ENCODE measurements at places on chromosomes 3 and 15.
A peak's percentile ranks its signal among the peaks of the same experiment; 100 is the strongest.

DNA sequence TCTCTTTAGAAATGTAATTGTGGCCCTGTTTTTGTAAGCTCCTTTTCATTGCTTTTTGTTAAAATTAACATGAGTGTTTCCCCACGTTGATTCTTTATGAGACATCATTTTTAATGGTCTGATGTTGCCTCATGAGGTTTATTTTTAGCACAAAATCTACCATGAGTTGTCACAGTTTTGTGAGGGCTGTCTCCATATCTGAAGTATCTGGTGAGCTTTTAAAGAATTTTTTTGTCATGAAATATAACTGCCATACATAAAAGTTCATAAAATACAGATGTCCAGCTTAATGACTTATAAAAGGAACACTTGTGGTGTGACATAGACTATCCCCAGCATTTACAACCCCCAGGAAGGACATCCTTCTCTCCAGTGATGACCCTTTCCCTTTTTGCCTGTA is 34.3 kb upstream of the CEMIP start:
- peak; percentile 91 for DNase-seq

DNA sequence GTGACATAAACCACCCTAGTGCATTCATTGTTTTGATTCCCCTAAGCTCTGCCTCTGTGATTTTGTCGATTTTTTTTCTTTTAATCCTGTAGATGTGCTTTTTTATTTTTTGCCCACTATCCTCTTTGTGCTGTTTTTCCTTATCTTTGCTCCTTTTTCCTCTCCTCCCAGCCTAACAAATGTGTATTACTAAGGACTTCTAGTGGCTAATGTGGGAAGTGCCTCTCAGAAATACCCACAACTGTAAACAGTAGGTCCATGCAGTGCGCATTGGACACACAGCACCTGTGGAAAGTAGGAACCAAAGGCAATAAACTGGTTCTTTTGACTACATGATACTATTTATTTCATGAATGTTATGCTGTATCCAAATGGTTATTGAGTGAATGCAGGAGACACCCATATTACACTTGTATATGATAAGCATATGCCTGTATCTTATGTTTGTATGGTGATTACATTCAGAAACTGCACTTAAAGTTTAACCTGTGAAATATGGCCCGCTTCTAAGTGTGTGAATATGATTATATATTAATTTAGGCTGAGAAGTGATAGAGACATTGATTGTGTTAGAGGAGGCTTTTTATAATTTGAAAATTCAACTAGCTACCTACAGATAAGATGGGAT is 147.8 kb downstream of the PLCL2 start:
- DNase-seq = peak; percentile 48

DNA sequence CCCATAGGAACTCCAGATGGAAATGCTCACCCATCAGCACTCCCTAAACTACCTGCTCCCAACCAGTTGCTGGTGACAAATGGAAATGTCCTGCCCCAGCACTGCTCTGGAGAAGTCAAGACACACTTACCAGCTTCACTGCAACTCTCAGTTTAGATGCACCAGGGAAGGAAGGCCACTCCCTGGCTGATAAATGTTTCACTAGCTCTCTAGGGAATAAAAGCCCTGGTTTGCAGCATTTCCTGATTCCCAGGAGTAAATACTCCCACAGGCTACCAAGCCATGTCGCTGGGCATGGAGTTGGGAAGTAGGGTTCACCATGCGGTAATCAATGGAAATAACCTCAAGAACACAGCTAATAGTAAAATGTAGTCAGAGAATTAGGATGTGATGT is 112.0 kb upstream of the NEO1 start:
- DNase-seq = no peak

DNA sequence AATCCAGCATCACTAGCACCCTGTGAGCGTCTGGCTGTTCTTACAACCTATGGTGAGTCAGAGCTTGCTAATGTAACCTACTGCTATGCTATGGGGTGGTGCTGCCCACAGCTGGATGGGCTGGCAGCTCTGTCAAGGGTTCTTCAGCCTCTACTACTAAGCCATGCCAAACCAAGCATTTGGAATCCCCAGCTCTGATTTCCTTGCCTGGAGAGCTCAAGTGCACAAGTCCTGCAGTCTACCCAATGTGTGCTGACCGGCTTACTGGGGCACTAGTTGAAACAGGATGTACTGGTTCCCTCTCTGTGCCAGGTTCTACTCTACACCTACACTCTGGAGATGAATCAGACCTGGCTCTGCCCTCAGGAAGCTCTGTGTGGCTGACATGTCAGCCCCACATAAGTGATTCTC is 4.2 kb downstream of the TEX264 start:
- peak; percentile 53 for DNase-seq

GRCh38 chr3:61371123-61371522 is 119.9 kb upstream of the FHIT start:
- no peak for DNase-seq

GRCh38 chr3:129793942-129794310 is 99.6 kb downstream of the TMCC1 start:
- DNase-seq = no peak

DNA sequence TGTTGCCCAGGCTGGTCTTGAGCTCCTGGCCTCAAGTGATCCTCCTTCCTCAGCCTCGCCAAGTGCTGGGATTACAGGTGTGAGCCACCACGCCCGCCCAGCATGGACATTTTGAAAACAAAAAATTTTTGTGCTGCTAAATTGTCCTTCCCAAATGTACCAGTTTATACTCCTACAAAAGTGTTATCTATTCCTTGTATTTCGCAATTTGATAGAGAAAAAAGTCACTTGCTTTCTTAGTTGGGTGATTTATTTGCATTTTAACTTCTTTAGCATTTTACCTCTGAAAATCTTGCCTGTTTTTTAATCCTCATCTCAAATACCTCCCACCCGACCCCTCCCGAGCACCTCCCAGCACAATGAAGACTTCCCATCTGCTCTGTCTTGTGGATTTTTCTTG is 46.8 kb downstream of the PDE8A start:
- DNase-seq = no peak

- no peak for DNase-seq
These were observed 1.7 kb downstream of the CHRD start for GRCh38 chr3:184381261-184382224.

GRCh38 chr3:185309795-185310194 is 53.1 kb upstream of the MAP3K13 start:
- DNase-seq = no peak

DNA sequence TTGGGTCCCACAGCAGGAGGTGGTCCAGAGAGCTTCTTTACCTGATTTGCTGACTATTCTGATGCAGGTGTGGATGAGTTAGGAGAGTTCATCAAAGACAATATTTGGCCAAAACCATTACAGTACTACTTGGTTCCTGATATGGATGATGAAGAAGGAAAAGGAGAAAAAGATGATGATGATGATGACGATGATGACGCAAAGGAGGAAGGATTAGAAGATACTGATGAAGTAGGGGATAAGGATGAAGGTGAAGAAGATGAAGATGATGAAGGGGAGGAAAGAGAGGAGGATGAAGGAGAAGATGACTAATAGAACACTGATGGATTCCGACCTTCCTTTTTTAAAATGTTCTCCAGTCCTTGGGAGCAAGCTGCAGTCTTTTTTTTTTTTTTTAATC is 148.7 kb downstream of the GBE1 start:
- DNase-seq = no peak

GRCh38 chr3:189270248-189270832 is 98.6 kb downstream of the TPRG1 start:
- DNase-seq = peak; percentile 85

- DNase-seq = no peak
These were observed 245.2 kb downstream of the NFKBIZ start for GRCh38 chr3:102094506-102094905.

DNA sequence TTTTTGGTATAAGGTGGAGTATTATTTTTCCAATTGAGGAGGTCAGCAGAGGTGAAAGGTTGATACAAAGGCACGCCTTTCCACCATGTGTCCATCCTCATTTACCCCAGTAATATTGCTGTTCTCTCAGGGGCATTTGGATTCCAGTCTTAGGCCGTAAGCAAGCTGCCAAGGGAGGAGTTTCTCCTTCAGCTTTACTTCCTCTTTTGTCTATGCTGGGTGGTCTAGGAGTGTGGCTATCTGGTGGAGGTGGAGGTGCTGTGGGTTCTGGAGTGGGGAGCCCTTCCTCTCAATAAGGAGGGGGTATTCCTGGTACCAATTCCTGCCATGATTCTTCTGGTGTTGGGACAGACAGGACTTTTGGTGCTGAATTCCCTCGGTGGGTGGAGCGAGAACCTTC is 340.6 kb downstream of the KCNH8 start:
- no peak for DNase-seq

GRCh38 chr3:16484216-16484615 is 29.3 kb downstream of the RFTN1 start:
- peak; percentile 100 for DNase-seq

GRCh38 chr3:134607054-134608022 is 43.5 kb downstream of the KY start:
- DNase-seq = no peak

DNA sequence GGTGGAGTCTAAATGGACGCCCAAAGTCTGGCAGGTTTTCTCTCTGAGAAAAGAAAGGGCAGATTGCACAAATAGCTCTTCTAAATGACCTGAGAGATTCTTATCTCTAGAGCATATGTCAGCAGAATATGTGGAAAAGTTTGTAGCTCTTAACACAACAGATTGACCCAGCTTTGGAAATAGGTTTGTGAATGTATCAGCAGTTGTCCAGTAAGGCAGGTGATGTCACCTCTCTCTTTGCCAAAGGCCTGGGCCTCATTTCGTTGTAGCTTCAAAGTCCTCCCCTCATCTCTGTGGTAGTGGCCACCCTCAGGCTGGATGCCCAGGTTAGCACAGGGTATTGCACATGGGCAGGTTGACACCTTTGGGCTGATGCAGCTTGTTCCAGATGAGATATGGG is 36.0 kb downstream of the PDIA5 start:
- DNase-seq = no peak

- DNase-seq = peak; percentile 17
These were observed 20.9 kb downstream of the BBX start for GRCh38 chr3:107543666-107544065.

DNA sequence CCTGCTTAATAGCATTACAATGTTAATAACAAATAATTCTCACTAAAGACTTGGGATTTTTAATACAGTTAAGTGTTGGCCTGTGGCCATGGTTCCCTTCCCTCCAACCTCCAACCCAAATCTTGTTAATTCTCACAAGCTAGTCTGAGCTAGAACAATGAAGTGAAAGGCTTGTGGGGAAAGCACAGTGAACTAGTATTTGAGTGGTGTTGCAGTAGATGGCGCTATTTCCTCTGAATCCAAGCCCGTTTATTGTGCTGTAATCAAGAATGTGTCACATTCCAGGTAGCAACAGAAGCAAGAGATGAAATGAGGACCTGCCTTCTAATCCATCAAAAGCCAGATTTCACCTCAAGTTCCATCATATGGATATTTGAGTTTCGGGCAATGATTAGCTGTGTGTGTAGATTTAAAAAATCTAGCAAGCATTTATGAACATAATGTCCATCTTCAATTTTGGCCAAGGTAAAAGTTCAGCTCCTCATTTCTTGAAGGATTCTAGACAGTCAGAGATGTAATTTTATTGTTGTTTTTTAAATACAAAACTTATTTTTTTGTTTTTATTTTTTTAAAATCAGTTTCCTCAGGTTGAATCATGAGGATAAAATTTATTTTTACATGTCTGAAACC is 160.7 kb downstream of the SQOR start:
- peak; percentile 46 for DNase-seq

GRCh38 chr15:58731756-58732535 is 17.6 kb downstream of the ADAM10 start:
- DNase-seq = peak; percentile 81

DNA sequence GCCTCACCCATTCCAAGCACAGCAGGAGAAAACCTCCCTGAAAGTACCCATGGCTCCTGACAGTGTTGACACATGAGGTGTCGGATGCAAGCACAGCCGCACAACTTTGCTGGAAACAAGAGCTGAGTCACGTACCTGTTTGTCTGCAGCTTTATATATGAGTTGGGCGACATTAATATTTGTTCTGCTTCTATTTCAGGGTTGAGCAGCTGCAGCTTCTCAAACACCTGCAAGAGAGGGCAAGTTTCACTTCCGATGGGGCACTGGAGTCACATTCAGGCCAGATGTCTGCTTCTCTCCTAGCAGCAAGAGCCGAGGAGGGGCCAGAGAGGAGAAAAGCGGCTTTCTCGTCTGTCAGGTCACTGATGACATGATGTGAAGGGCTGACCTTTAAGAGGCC is 88.0 kb downstream of the NUP210 start:
- no peak for DNase-seq

- no peak for DNase-seq
These were observed 117.4 kb upstream of the MBNL1 start for GRCh38 chr3:152151216-152151876.

- peak; percentile 91 for DNase-seq
These were observed 15.2 kb downstream of the GXYLT2 start for GRCh38 chr3:72903004-72903403.

DNA sequence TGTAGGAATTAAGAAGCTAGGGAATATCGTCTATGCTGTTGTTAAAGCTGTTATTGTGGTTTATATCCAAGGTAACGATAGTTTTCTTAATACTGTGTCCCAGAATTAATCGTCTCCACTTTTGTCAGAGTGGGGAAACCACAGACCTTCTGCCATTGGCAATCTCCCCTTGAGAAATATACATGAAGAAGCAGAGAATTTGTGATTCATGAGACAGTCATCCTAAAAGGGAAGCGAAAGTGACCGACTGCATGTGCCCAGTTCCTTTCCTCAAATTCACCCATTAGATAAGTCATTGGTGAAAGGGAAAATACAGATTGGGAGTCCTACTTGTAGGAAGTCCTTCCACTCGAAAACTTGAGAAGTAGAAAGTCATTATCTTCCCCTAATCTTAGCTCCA is 26.6 kb downstream of the DIPK2A start:
- DNase-seq = peak; percentile 83

DNA sequence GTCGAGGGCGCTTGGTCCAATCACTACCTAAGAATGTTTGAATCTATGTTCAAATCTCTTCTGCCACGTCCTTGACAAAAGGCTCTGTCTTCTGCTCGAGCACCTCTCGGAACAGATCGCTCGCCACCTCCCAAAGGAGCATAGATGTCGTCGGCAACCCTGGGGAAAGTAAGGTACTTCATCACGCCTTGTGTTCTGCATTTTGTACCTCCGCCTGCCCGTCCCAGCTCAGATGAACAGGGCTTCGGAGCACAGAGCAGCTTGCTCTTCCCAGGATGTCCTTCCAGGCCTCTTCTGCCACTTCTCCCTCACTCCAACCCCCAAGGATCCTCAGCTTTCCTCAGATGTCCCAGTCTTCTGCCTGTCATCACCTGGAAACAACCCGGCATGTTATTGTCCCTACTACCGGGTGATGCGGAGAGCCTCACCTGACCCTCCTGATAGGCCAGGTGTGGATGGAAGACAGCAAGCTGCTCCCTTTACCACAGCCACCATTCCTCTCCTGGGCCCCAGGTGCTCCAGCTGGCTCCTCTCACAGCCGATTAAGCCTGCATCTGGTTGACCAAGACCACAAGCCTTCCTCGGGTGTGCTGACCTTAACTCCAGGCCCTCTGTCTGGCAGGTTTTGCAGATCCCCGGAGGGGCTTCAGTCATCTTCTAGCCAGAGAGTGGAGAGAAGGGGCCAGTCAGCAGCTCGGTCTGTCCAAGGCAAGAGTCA is 270.5 kb downstream of the FAM43A start:
- DNase-seq = no peak
